GOT3 (cell line): ENCODE measurements at places on chromosomes 6 and 20.

GRCh38 chr6:21135484-21136013 is 458.0 kb upstream of the SOX4 start:
- DNase-seq = no peak

DNA sequence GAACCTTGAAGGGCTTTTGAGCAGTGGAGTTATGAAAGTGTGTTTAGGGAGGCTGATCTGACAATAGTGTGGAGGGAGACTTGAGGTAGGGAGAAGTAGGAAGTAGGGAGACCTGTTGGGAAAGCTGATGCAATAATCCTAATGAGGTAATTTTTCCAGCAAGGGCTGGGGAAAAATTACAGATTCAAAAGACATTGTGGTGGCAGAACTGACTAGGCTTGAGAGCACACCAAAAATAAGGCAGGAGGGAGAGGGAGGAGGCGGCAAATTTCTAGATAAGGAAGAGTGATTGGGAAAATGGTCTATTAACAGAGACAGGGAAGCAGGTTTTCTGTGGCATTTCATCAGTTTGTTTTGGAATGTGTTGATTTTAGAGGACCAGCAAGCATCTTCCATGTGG is 5.5 kb downstream of the PRRT1 start:
- no peak for DNase-seq

- DNase-seq = no peak
Measured at GRCh38 chr6:38169977-38170526, 350.5 kb downstream of the ZFAND3 start.

DNA sequence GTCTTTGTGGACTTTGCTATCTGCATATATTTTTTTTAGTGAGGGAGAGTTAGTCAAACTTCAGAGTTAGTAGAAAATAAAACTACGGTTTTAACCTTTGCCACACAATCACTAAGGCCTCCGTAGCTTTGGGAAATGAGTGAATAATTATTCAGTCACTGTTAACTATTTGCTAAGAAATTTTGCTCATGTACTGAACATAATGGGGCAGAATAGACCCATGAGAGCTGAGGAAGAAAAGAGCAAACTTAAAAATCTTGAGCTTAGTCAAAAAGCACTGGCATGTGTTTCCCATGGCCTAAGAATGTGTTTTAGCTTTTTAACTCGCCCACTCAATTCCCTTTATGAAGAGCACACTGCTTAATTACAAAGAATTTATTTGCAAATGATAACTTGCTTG is 60.4 kb upstream of the SUPT3H start:
- no peak for DNase-seq

DNA sequence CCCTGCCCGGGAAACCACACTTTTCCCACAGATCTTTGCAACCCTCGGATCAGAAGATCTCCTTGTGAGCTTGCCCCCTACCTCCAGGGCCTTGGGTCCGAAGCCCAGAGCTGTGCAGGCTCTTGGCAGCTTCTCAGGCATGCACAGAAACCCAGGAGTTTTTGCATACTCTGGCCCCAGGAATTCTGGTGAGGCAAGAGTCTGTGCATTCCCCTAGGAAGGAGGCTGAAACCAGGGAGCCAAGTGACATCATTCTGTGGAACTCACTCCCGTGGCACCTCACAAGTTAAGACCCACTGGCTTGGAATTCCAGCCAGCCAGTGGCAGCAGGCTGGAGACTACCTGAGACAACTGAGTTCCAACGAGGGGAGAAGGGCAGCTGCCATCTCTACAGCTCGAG is 100.1 kb downstream of the TNFRSF21 start:
- no peak for DNase-seq

GRCh38 chr6:30194797-30195690 is 18.2 kb downstream of the TRIM26 start:
- no peak for DNase-seq

DNA sequence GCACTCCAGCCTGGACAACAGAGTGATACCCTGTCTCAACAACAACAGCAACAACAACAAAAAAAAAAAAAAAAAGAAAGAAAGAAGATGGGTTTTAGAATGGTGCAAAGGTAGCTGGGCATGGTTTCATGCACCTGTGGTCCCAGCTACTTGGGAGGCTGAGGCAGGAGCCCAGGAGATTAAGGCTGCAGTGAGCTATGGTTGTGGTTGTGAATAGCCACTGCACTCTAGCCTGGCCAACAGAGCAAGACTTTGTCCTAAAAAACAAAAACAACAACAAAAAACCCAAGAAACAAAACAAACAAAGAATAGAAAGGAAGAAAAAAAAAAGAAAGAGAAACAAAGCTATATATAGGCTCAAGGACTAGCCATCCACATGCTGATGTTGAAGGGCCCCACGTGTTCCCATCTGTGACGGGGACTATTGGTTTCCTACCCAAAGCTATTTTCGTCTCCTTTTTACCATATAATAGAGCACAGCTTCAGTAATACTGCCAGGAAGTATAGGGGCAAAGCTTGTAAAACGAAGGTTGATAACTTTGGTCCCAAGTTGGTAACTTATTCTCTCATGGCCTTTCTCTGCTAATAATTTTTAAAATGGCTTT is 7.9 kb upstream of the EEF1E1 start:
- no peak for DNase-seq

DNA sequence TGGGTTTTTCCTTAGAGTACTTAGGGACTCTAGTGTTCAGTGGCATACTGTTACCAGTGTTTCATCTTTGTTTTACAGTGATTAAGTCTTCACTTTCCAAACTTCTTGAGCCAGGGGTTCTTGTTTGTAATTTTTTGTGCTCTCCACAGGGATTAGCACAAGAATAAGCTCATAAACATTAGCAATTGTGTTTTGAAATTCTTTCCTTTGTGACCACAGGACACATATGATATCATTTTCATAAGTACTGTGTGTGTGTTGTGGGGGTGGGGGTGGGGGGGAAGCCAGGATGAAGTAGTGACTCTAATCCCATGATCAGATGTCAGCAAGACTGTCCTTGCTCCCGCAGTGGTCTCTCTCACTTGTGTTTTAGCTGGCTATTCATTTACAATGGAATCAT is 101.5 kb upstream of the SCP2D1 start:
- no peak for DNase-seq

DNA sequence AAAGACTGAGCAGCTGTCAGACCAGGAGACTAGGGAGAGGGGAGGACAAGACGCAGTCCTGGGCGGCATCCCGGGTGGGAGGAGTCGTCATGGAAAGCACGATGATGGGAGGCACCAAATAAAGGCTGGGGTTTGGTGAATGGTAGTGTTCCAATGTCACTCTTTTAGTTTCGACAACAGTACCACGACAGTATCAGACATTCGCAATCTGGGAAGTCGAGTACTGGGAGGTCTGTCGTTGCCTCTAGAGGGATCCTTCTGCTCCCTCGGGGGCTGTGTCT is 32.1 kb downstream of the PSMG4 start:
- no peak for DNase-seq

DNA sequence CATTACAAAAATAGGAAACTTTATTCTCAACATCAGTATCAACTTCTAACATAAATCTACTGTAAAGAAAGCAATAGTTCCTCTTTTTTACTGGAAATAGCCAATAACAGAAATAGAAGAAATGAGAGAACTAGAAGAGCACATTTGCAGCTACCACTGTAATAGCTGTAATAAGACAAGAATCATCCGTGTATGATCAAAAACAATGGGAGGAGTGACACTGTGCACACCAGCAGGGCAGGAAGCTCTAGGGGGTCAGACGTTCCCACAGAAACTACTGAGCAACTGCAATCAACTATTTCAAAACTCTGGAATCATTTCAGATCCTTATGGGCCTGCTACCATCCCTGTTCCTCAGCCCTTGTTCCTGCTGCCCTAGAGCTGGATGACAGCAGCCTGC is 43.7 kb downstream of the NINL start:
- no peak for DNase-seq

GRCh38 chr6:160799801-160800506 is 97.9 kb downstream of the PLG start:
- no peak for DNase-seq

GRCh38 chr20:40669692-40670091 is 19.3 kb downstream of the MAFB start:
- no peak for DNase-seq

GRCh38 chr6:130848945-130849344 is 21.7 kb downstream of the SMLR1 start:
- no peak for DNase-seq

DNA sequence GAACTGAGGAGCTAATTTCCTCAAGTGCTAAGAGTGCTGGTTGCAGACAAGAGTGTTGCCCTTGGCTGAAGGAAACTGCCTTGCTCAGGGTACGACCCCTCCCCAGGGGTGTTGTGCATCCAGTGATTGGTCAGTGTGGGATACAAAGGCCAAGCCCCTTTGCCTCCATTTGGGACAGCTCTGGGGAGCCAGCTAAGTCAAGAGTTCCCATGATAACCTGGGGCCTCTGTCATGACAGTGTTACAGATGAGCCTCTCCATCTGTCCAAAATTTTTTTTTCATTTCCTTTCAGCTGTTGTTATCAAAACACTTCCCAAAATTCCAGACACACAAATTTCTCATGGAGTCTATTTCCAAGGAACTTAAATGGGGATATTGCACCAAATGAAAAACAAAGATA is 93.3 kb downstream of the HS3ST5 start:
- no peak for DNase-seq

DNA sequence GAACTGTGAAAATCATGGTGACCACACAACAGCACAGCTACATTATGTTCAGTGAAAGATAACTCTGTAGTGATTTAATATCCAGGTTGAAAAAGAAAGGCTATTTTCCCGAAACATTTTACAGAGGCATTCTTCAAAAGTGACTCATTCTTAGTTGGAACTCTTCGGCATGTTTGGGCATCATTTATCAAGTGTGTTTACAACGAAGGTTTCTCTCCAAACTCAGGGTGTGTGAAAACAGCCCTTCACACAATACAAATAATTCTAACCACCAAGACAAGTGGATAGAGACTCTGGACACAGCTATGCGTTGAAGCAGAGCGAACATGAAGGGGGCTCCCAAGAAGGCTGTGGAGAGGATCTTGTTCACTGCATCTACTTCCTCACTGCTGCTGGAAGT is 57.6 kb downstream of the CBLN4 start:
- no peak for DNase-seq

DNA sequence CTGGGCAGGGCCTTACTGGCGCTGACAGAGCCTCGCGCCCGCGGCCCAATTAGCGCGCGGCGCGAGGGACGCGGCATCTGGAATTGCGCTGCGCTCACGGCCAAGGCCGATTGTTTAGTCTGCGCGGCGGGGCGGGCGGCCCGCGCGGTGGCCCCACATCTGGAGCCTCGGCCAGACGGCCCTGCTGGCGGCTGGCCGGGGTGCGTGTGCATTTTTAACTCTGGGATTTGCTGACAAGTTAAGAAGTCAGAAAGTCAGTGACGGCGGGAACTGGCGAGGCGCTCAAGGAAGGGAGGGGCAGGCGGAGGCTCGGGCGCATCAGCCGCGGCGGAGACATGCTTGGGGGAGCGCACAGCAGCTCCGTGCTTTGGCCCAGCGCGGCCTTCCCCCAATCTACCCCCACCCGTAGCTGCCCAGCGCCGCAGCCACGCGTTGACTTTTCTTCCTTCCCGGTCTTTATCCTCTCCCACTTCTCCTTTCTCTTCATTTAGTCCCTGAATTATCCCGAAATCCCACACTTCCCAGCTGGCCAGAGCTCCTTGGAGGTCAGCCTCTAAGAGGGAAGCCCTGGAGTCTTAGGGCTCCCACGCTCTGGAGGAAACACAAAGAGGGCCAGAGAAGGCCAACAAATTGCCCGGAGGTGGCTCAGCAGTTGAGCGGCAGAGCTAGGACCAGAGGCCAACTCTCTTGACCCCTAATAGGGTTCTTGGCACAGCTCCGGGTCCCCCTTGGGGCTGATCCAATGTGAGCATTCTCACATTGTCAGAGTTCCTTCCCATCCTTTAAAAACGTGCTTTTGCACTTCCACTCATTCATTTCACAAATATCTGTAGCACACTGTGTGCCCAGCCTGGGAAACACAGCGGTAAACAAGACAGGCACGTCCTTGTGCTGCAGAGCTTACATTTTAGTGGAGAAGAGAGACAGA is 40.8 kb upstream of the FOXP4 start:
- no peak for DNase-seq

- DNase-seq = no peak
Measured at GRCh38 chr6:109790131-109790530, 99.0 kb downstream of the FIG4 start.

DNA sequence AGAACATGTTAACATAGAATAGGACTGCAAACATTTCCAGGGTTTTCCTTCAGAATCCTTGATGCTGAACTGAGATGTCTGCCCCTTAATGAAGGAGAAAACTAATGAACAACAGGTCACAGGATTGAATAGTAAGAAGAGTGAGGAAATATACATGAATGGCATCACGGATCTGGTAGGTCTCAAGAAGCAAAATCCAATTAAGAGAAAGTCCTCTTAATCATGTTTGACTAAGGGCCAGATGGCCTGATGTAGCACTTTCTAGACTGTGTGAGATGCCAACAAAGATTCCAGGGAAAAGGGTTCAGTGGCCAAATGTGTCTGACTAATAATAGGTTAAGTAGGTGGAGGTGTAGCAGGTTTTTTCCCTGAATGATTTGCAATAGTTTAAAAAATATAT is 13.7 kb upstream of the SHPRH start:
- DNase-seq = no peak

GRCh38 chr20:6744805-6745204 is 22.7 kb upstream of the BMP2 start:
- no peak for DNase-seq

DNA sequence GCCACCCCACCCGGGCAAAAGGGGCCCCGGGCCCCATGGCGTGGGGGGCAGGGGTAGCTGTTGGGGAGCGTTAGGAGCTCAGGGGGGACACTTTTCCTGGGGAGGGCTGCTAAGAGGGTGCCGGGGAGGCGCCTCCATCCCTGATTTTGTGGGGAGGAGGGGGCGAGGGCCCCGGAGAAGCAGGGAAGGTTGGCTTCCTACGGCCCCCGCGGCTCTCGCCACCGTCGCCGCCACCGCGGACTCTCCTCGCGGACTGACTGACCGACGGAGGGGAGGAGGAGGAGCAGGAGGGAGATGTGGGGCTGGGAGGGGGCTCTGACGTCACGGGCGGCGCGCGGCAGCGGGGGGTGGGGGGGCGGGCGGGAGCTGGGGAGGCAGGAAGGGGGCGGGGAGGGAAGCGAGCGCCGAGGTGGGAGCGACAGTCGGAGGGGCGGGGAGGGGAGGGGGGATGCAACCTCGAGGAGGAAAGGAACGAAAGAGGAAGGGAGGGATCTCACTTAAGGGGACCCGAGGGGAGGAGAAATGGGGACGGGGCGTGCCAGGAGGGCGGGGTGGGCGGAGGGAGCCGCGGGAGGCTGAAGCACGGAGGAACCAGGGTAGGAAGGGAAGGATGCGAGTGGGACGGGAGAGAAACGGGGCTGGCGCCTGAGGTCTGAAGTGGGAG is 5.1 kb downstream of the GABBR1 start:
- DNase-seq = peak; percentile 15

DNA sequence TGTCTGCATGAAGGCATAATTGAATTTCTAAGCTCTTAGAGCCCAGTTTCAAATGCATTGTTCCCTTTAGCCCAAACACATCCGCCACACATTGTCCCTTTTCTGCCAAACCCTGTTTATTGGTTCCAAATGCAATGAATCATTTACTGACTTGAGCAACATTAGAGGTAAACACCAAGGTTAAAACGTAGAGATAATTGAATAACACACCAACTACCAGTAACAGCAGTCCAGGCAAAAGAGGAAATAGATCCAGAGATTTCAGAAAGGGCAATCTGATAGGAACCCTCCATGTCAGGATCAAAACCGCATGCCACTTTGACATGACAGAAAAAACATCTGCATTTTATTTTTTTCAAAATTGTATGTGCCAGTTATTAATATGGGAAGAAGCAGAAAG is 114.8 kb downstream of the PKHD1 start:
- DNase-seq = no peak
